Fibroblast of gingiva (primary cell): ENCODE measurements at places on chromosomes 12 and 14.

GRCh38 chr14:21526672-21527317 is 649 bp upstream of the SALL2 start:
- no peak for DNase-seq

DNA sequence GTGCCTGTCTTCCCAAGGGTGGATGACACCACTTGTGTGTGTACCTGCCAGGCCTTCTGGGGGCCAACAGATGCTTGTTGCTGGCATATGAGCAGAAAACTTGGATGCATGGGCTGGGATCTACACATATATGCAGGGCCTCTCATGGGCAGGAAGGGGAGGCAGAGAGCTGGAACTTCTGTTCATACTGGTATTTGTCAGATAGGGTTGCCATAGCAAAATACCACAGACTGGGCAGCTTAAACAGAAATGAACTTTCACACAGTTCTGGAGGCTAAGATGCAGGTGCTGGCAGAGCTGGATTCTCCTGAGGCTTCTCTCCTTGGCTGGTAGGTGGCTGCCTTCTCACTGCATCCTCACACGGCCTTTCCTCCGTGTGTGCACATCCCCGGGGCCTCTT is 121.8 kb downstream of the SUDS3 start:
- DNase-seq = no peak

- no peak for DNase-seq
Measured at GRCh38 chr12:31655792-31656191, 3.7 kb upstream of the ETFBKMT start.

DNA sequence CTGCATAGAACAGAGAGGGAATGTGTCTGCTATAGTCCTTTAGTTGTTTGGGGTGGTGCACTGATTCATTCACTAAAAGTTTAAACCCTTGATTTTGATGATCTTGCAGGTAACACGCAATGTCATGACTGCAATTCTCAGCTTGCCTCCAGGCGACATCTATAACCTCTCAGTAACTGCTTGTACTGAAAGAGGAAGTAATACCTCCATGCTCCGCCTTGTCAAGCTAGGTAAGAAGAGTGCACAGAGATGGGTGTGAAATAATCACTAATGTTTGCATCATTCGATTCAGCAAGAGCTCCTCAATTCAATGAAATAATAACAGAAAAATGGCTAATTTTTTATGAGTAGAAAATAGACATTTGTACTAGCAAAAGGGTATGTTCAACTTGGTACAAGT is 203.7 kb downstream of the PTPRO start:
- DNase-seq = no peak

DNA sequence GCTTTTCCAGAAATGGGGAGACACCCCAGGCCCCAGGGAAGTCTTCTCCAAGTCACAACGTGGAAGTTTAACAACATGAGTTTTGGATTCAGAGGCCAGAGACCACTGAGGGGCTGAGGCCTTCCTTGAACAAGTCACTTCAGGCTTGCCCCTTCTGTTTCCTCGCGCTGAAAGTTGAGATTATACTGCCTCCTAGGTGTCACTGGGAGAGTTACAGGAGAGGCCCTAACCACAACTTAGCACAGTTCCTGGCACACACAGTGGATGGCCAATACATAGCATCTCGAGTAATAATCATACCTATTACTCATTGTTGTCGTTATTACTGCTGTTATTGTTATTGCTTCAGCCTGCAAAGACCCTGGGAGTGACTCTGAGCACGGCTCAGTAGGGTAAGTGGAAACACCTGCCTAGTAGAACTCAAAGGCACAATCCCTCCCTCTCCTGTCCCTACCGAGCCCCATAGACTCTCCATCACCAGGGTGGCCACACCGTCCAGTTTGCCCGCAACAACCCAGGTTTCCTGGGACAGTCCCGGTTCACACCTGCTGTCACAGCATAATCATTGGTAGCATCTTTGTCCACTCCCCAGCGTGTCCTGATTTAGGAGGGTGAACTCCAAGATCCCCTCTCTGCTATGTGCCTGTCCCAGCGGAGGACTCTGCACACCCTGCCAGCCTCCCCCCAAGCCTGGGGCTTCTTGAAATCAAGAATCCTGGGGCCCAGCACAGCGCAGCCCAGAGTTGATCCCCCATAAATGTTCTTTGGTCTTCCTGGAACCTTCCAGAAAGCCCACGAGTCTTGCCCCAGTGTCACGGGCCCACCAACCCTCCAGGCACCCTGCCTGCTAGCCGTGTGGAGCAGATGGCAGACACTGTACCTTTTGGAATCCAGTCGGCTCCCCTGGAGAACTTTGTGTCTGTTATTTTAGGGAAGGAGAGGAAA is 85.0 kb downstream of the SYNE3 start:
- DNase-seq = peak; percentile 8

GRCh38 chr14:75597149-75597548 is 18.7 kb downstream of the FLVCR2 start:
- no peak for DNase-seq

GRCh38 chr14:90726656-90727055 is 89.6 kb downstream of the TTC7B start:
- peak; percentile 63 for DNase-seq

DNA sequence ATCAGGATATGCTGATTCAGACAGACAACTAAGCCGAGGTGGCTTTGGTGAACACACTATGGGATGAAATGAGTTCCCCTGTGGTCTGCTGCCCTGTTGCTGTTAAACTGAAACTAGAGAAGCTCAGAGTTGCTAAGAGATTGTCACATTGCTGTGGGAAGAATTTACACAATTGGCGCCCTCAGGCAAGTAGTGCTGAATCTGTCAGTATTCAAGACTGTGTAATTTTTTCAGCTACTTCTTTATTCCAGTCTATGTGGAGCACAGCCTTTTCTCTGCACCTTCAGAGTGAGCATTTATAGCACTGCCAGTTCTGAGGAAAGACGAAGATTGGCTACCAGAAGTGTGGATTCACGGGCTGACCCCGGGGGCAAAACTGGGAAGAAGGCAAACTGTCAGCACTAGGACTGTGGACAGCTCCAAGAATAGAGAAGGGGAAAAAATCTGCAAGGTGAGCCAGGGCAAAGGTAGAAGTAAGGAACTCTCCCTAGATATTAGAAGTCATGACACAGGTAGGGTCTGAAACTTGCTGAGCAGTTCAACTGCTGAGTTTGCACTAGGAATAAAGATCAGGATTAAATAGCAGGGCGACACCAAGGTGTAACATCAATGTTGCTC is 218.8 kb upstream of the TMPO start:
- no peak for DNase-seq

DNA sequence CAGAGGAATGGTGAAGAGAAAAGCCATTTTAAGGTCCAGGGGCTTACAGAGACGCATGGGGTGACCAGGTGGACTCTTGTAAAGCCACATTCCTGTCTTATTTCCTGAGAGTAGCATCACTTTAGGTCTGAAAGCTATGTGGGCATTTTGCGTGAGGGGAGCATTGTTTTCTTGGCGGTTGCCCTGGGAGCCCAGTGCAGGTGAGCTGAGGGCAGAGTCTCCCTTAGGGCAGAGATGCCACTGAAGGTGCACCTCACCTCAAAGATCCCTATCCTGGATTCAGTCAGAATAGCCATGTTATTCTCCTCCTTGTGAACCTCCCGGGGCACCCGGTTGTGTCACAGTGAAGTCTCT is 12.4 kb downstream of the GLRX5 start:
- DNase-seq = no peak

DNA sequence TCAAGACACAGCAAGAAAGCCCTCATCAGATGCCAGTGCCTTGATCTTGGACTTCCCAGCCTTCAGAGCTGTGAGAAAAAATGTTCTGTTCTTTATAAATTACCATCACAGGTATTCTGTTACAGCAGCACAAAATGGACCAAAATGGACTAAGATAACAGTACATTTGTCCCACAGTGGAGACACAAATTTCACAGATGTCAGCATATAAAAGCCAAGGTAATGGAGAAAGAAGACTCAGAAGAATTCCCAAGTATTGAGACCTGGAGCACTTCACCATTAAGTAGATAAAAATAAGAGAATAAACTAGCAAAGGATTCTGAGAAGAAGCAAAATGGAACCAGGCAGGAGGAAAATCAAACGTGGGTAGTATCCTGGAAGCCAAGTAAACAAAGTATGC is 131.0 kb downstream of the NOVA1 start:
- DNase-seq = no peak

GRCh38 chr12:118052324-118053070 is 8.5 kb downstream of the WSB2 start:
- peak; percentile 93 for DNase-seq

DNA sequence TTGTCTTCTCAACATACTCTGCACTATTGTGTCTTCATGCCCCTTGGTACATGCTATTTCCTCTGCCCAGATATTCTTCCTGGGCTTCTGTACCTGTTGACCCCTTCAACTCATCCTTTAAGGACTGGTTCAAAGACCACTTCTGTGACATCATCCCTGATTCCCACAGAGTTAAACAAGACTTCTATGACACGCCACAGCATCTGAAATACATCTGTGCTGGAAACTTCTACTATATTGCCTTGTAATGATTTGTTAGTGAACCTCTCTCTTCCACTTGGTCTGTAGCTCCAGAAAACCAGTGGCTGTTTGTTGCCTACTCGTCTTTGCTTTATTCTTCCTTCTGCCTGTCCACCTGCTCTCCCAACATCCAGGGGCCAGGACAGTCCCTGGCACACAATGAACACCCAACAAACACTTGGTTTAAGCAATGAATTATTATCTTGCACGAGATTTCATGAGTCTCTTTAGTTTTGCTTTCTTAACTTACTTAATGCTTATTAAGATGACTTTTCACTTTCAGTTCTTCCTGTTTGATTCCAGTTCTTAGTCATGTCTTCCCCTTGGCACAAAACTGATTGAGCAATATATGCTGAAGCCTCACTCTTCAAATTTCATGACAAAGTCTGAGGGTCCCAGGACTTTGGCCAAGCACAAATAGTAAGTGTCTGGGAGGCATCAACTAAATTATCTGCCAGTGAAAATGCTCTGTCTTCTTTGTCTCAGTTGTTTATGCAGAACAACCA is 485.9 kb downstream of the APAF1 start:
- no peak for DNase-seq

DNA sequence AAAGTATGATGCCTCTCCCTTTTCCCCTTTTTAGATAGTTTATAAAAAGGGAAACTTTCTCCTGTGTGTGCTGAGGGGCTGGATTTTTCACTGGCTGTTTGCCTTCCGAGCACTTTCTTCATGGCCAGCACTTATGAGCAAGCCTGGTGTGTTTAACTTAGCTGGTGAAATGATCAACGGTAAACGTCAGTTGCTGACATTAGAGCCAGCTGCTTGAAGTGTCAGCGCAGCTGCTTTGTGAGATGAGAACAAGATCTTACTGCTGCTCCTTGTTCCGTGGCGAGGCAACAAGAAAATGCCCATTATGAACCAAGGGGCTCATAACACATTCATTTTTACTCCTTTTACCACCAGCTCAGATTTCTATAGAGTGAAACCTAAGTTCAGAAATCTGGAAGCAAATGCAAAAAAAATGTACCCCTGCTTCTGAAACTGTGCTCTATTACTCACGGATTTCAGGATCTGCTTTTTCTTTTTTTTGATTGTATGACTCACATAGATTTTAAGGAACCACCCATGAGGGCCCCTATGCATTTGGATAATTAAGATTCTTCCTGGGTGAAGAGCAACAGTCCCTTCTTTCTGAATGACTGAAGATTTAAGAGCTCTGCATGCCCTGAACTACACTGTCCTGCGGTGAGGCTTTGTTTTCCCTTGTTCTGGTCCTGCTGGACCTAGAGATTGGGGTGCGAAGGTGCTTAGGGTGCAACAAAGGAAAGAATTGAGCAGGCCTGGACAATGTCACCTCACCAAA is 74.3 kb upstream of the CPM start:
- peak; percentile 83 for DNase-seq

DNA sequence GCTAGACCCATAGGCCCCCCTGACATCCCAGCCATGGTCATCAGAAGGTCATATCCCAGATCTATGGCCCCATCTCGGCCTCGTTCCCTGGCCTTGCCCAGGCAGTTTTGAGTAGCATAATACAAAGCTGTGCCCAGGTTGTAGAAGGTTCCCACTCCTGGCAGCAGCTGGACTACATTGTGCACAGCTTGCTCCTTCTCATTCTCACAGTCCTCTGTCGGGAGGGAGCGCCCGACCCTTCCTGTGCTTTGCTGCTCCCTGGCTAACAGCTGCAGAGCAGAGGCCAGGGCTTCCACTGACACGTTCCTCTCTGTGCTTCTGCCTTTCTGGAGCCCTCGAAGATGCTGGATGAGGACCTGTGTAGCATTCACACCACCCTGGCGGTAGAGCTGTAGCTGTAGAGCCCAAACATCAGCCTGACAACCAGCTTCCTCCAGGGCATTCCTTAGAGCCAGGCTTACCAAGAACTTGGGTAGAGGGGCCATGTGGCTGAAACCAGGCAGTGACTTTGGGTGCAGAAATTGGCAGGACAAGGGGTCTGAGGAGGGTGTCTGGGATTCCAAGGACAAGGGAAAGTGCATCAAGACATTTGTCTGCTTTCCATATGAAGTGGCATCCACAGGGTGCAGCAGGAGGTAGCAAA is 1.0 kb downstream of the APOF start:
- DNase-seq = no peak
